Pancreas (tissue), 10 donors: ENCODE measurements at places on chromosomes 4 and X. TPM values are rescaled to one million over a fixed set of nuclear protein-coding genes. Genes with fewer than 3 reads are reported as not detected.
A peak's percentile ranks its signal among the peaks of the same experiment; 100 is the strongest.

The SPIN2A gene
- total RNA-seq, result 0.19 TPM

DNA sequence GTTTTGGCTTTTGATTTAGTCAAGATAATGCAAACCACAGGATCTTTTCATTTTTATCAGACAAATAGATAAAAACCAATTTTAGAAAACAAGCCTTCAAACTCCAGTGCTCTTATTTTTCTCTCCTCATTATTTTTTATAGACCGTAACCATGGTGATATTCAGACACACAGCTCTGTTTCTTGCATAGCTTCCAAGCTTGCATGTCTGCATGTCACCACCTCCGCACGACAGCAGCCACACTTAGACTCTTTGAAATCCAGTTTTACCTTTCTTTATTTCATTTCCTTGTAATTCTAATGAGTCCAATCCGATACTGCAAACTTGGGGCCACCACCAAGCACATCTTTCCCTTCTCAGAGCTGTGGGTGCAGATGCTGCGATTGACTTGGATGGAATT, 94.3 kb upstream of the GPM6A start:
- DNase-seq, result no peak

The GPM6B gene
- total RNA-seq, result 2.2 TPM

- DNase-seq, result no peak
Measured at GRCh38 chr4:177587989-177588388, 145.8 kb upstream of the AGA start.

- peak; percentile 73 for DNase-seq
Measured at GRCh38 chr4:185811509-185812364, at the start of gene SORBS2. Gene SORBS2, minus strand, starts transcription at chr4:185812194. Its CDS starts 121,623 bp downstream, at chr4:185690571.

DNA sequence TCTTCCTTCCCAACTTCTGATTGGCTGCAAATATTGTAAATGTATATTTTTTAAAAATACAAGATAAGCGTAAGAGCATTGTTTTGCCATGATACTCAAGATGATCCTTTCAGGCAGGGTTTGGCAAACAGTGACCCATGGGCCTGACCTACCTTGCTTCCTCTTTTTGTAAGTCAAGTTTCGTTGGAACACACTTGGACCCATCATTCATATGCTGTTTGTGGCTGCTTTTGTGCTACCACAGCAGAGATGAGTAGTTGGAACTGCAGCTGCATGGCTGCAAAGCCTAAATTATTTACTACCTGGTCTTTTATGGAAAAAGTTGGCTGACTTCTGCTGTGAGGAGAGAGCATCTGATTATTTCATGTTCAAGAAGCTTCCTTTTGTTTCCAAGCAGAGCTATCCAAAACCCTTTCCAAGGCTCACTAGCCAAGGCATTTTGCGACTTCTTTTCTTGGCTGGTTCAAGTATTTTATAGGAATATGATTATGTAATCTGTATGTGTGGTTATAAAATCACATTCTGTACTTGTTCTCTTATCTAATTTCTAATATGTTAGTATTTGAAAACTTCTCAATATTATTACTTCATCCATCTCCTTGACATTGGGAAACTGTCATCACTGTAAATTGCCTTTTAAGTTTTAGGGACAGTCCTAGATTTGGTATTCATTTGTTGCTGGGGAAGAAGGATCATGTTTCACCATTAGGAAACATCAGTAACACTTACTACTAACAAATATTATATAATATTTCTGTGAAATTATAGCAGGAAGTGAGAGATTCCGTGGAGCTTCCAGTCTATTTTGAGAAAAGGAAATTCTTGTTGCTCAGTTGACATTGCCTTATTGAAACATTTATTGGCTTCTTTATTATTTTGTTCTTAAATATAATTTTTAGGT, 109.2 kb downstream of the ARHGAP10 start:
- DNase-seq, result no peak

GRCh38 chr4:98433691-98434090, 172.5 kb downstream of the RAP1GDS1 start:
- DNase-seq, result no peak

DNA sequence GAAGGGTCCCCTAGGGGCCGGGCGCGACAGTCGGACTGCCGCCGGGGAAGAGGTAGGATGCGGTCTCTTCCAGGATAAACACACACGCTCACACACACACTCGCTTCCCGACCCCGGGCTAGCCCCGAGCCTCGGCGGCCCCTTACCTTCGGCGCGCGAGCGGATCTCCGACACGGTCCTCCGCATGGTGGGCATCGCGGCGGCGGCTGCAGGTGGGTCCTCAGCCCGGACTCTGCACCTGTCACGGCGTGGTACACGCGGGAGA, 294 bp downstream of the ATP8A1 start:
- DNase-seq, result no peak
